Activated CD4-positive, alpha-beta T cell treated with anti-CD3 and anti-CD28 coated beads, Interleukin-2, amount 10 ng/mL, durations not matched to agents 7 days and 5 days (primary cell): ENCODE measurements at places on chromosomes 1 and 21. TPM values are rescaled to one million over a fixed set of nuclear protein-coding genes. Genes with fewer than 3 reads are reported as not detected.

- no peak for DNase-seq
These were observed 20.3 kb downstream of the RHBG start for GRCh38 chr1:156389311-156389710.

GRCh38 chr1:94739521-94740061 lies 80.6 kb upstream of the SLC44A3 start:
- DNase-seq, result no peak

DNA sequence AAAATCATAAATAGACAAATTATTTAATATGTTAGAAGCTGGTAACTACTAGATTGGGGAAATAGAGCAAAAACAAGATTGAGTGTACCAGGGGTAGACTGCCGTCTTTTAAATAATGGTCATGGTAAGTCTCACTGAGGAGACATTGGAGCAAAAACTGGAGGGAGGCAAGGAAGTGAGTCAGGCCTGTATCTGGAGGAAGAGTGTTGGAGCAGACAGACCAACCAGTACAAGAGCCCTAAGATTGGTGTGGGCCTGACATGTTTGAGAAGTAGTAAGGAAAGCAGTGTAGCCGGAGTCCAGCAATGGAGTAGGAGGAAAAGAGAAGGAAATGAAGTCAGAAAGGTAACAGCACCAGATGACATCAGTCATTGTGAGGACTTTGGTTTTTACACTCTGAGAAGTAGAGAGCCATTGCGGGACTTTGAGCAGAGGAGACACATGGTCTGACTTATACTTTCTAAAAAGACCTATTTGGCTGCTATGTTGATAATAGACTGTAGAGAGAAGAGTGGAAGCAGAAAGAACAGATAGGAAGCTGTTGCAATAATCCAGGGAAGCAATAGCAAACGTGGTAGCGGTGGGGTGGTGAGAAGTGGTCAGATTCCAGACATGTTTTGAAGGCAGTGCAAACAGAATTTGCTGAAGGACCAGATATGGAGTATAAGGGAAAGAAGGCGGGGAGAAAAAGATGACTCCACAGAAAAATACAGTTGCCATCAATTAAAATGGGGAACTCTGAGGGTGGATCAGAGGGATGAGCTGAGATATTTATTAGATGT lies 44.7 kb upstream of the GJA5 start:
- DNase-seq, result no peak

- no peak for DNase-seq
These were observed 256.1 kb upstream of the PTBP2 start for GRCh38 chr1:96465441-96465840.

DNA sequence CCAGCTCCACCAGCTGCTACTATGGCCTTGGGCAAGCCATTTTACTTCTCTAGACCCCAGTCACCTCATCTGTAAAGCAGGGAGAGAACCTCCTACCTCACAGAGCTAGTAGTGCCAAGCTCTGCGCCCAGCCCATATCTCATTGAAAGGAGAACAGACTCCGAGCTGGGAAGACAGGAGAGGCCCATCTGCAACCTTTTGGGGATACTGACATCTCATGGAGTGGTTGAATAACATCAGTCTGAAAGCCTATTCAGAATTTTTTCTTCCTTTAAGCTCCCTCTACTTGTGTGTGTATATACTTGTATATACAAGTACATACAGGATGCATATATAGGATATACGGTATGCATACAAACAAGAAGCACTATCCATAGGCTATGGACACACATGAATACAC lies 279.5 kb upstream of the POU3F1 start:
- DNase-seq, result no peak

DNA sequence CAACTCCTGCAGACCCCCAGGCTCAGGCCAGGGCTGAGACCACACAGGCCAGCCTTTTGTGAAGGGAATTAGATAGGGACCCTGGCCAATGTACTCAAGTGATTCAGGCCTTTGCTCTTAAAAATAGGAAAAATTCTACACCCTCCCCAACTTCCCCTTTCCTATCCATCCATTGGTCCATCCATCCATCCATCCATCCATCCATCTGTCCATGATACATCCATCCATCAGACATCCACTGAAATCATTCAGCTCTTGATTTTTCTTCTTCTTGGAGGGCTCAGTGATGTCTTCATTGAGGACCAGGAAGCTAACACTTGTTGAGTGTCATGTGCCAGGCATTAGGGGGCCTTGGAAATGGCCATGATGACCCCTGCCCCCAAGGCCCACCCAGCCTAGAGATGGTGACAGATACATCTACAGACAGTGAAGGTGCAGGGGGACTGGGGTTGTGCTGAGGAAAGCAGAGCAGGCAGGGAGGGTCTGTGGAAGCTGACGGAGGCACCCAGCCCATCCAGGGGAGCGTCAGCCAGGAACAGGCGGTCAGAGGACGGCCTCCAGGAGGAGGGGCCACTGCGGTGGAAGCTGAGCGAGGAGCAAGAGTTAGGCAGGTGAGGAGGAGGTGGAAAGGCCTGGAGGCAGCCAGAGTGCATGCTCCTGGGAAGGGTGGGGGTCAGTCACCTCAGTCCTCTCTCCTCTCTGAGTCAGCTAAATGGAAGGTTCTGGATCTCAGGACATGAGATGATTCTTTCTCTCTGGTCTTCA lies 81.9 kb downstream of the EPHB2 start:
- no peak for DNase-seq

DNA sequence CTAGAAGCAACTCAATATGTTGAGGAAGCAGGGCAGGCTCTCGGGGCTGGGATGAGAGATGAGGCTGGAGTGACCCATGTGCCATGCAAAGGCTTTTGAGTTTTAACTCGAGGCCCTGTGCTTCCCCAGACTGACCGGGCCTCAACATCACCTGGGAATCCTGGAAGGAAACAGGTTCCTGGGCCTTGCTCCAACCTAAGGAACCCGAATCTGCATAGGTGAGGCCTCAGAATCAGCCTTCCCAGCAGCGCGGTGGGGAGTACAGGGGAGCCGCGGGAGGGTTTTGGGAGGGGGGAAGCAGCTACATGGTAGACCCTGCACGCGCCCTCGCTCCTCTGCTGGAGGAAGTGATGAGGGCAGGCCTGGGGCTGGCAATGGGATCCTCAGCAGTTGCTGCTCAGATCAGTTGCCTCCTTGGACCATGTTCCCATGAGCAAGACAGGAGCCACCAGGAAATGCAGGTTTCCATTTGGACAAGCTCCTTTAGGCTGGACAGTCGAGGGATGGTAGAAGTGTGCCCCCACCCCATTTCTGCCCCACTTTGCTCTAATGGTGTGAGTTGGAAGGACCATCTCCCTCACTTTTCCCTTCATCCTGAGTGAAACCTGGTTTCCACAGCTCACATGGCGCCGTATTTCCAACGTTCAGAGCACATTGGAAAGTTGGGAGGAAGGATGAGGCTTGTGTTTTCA lies 4.5 kb upstream of the KIAA1614 start:
- DNase-seq, result no peak

DNA sequence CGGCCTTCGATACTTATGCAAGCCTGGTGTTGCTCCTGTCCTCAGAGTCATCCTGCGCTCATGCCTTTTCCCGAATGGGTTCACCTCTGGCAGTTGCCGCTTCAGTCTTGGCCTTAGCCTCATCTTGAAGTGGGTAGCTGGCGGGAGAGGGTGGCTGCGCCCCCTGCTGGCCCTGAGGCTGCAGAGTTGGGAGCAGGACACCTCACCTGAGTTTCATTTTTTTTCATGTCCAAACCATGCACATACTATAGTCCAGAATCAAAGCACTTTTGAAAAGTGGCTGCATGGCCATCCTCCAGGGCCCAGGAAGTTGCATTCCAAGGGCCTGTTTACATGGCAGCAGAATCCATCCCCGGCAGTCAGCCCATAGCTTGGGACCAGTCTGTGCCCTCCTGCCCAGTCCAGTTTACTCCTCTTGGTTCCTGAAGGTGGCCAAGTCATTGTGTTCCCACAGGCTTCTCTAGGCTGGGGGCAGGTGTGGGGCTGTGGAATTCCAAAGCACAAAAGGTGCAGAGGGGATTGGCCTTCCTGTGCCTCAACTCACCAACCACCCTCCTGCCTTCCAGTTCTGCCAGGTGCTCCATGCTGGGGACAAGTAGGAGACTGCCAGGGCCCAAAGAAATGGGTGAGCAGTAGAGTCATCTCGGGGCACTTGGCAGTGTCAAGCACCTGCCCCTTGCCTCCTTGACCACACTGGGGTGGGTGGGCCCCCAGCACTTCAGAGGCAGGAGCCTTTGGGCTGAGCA lies 44.0 kb downstream of the YARS1 start:
- DNase-seq, result peak; percentile 78

GRCh38 chr1:31127266-31127665 lies 61.7 kb upstream of the PUM1 start:
- DNase-seq, result no peak

DNA sequence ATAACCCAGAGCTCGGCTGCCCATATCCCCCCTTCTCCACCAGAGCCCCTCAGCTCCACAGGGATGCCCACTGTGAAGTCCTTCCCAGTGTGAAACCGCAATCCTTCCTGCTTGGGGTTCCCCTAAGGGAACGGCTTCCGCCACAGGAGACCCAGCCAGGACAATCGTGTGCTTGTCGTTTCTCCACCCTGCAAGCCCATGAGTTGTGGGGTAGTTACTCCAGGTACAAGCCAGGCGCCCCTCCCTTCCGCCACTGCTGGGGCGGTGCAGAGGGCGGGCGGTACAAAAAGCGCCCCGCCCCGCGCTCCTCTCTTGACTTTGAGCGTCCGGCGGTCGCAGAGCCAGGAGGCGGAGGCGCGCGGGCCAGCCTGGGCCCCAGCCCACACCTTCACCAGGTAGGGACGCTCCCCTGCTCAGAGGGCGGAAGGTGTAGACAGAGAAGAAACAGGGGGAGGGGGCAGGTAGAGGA lies at the start of gene TINAGL1:
TINAGL1 (plus strand) TSS at position 315 of the 469 bp plus-strand sequence. CDS start 634 bp downstream, outside the sequence.
- peak; percentile 8 for DNase-seq

DNA sequence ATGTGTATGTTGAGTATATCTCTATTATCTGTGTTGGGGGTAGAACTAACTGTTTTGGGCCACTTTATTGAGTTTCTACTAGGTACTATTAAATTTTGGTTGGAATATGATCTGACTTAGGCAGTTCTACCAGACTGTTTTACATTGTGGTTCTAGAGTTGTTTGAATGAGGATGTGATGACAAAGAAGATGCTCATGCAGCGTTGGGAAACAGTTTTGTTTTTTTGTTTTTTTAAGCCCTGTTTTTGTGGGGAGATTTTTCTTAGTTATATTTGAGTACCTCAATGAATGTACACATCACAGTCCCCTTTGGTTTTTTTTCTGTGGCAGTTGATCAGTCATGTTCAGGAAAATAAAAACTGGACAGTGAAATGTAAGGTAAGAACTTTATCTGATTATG lies 40.1 kb downstream of the TMED5 start:
- DNase-seq, result no peak

- no peak for DNase-seq
These were observed 32.9 kb downstream of the IFI44 start for GRCh38 chr1:78682496-78682895.

- DNase-seq, result no peak
These were observed 6.1 kb downstream of the MTOR start for GRCh38 chr1:11256299-11256698.

- no peak for DNase-seq
These were observed 11.5 kb downstream of the SLC9A1 start for GRCh38 chr1:27143401-27143800.

DNA sequence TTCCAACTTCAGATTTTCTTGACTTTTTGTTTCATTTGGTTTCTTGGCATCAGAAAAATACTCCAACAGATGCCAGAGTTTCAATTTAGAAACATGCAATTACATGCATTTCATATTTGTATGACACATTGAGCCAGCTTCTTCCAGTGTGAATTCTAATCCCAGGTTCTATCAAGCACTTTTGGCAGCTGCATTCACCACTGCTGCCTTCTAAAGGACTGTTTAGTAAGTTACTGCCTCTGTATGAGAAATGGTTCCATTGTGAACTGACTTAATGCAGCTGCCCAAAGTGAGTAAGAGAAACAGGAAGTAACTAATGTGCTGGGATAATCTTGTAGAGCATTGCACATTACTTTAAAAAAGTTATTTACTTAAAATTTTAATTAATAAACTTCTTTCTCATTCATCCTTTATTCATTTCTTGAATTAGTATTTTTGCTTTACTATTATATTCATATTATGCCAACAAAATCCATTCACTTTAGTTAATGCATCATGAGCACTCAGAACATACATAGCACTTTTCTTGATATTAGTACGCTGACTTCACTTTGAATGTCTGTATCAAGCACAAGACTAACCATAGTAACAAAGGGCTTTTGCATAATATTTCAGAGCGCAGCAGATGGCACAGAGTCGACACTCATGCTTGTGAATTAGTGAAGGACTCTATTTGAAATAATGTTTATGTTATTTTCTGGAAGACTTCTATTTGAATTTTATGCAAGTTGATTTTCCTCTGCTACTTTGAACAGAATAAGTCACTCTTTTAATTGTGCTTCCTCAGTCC lies 9.8 kb downstream of the RGS18 start:
- no peak for DNase-seq

DNA sequence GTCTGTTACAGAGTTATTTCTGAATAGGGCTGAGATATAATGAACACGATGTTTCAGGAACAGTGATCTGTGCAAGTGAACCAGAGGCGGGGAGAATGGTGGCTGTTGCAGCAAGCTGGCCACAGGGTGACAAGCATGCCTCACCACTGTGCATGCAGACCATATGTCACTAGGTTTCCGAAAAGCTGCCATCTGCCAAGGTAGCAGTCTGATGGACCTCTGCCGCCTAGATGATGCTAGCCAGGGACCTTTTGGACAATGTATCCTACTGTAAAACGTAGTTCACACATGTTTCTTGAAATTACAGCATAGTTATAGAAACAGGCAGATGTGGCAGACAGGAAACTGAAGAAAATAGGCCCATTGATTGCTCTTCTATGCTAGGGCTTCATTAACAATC lies 204.2 kb upstream of the RRP15 start:
- no peak for DNase-seq

GRCh38 chr1:12047120-12047876 lies 15.8 kb upstream of the TNFRSF8 start:
- peak; percentile 74 for DNase-seq

- DNase-seq, result no peak
These were observed 24.8 kb downstream of the JAK1 start for GRCh38 chr1:64941461-64942117.

LEFTY1 gene
- total RNA-seq, result not detected

LCE2A gene
- not detected for total RNA-seq

C4BPB gene
- total RNA-seq, result 3.1 TPM

MATN1 gene
- total RNA-seq, result not detected

FAM72B gene
- 22.9 TPM for total RNA-seq

DHDDS gene
- 55.3 TPM for total RNA-seq

INSRR gene
- not detected for total RNA-seq

PTPN22 gene
- total RNA-seq, result 74.6 TPM

KRTAP6-2 gene
- total RNA-seq, result not detected

NHLH1 gene
- total RNA-seq, result 0.25 TPM
